GM12864 (cell line): ENCODE measurements at places on chromosomes 2 and 18.
A peak's percentile ranks its signal among the peaks of the same experiment; 100 is the strongest.

DNA sequence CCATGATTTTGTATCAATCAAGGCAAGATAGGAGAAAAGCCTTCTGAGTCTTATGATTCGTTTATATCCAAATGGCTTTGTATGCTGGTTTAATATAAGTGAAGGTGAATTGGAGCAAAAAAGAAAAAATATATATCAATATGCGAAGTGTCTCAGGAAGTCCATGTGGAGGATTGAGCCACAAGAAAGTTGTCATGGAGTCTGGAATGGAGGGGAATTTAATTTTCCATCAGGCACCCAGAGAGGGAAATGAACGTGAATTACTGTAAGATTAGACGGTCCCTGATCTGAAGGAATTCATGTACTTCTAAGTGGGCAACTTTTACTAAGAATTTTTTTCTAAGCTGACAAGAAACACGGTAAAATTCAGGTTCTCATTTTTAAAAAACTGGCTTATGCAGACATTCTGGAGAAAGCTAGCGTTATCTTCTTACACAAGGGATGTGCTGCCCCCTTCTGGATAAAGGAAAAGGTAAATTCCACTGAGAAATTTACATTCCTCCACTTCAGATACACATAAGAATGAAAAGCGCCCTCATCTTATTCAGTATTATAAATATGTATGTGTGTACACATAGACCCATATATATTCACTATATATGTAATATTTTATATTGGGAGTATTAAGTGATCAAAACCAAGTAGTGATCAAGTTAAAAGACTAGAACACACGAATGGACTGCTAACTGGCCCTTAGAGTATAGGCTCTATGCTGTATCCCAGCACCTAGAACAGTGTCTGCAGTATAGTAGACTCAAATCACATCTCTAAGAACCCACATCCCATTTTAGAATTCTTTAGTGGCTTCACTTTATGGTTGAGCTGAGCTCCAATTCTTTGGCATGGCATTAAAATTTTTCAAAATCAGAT, 289.0 kb upstream of the TFPI start:
- peak; percentile 10 for DNase-seq

DNA sequence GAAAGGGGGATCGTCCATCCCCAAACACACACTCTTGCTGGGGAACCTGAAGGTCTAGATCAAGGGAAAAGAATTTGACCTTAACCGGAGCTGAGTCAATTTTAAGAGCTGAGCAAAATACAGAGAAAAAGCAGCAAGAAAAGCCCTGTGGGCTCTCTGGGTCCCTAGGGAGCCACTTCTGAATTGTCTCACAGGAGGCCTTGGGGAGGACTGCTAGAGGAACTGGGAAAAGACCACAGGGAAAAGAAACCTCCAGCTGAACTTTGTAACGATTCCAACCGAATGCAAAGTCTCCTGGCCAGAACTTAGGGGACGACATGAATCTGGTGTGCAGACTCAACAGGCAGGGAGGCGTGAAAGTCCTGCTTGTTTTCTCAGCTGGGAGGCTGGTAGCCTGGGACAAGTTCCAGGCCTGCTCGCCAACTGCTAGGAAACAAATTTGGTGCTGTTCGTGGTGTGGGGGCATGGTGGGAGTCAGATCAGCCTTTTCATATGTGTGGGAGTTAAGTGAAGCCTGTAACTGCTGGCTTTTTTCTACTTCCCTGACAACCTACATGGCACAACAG, 644.6 kb upstream of the CNTNAP5 start:
- no peak for DNase-seq

GRCh38 chr2:105910497-105911238, 166.0 kb downstream of the NCK2 start:
- no peak for DNase-seq

- DNase-seq: no peak
These were observed 166.3 kb downstream of the MYO1B start for GRCh38 chr2:191411472-191411871.

- DNase-seq: no peak
These were observed 44.0 kb downstream of the COLEC12 start for GRCh38 chr18:456361-457139.

- no peak for DNase-seq
These were observed 305.7 kb upstream of the VRK2 start for GRCh38 chr2:57740891-57741290.

DNA sequence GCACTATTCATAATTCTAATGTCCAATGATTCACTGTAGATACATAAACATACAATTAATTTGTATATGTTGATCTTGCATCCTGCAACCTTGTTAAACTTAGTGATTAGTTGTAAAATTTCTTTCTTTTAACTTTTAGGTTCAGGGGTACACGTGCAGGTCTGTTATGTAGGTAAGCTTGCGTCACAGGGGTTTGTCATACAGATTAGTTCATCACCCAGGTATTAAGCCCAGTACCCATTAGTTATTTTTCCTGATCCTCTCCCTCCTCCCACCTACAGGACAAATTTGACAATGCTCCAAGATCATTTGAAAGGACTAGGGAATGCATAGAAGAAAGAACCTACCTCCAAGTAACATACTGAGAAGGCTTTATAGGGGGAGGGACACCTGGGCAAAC, 290.1 kb downstream of the SRBD1 start:
- no peak for DNase-seq

DNA sequence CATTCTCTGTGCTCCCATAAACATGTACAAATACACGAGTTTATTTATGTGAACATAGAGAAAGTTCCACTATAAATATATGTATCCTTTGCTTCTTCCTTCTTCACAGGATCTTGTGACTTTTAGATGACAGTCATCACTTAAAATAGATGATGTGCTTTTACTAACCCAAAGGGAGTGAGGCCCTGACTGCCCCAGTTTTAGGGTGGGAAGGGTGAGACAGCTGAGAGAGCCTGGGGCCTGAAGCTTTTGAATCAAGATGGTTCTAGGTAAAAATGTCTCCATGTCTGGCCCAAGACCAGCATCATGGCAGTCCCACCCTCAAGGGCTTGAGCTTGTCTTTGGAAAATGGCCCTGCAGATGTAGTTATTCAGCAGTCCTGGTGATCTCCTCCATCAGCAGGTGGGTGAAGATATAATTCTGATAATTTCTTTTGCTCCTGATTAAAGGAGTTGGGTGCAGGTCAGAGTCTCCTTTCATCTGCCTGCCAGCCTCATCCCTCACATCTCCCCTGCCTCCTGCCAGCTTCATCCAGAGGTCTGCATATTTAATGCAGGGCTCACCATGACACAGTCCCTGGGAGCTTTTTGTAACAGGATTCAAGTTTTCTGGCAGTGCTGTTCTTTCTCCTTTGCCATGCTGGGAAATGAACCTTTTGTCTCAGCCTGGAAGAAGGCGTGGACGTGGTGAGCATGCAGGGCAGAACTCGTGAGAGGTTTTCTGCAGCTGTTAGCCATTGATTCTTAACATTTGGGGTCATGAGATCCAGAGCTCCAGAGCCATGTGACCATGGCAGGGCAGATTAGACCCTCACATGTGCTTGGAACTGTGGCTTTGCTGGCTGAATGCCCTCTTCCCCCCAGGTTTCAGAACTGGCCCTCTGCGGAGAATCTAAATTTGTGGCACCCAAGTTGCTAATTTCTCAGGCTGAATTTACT, 2.7 kb downstream of the HRH4 start:
- DNase-seq: no peak

GRCh38 chr2:239222706-239223309, 178.0 kb downstream of the HDAC4 start:
- DNase-seq: no peak

GRCh38 chr2:234764372-234764771, 187.4 kb upstream of the SH3BP4 start:
- DNase-seq: no peak

DNA sequence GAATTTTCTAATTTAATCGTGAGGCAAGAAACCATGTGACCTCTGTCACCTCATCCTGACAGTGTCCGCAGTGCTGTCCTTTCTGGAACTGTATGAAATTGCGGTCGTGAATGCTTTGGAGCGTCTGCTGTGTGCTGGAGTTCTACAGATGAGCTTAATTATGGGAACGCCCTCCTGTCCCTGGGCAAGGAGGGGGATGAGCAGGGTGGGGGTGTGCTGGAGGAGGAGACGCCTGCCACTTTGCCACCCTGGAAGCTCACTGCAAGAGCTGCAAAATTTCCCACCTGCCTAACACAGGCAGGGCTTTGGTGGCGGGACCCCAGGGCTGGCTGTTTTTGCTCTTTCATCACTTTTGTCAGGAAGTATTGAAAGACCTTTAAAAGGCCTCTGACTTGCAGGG, 6.5 kb downstream of the LPIN1 start:
- no peak for DNase-seq

GRCh38 chr2:7986431-7986830, 695.4 kb upstream of the ID2 start:
- DNase-seq: no peak

GRCh38 chr2:234304950-234305349, 191.9 kb downstream of the ARL4C start:
- no peak for DNase-seq

DNA sequence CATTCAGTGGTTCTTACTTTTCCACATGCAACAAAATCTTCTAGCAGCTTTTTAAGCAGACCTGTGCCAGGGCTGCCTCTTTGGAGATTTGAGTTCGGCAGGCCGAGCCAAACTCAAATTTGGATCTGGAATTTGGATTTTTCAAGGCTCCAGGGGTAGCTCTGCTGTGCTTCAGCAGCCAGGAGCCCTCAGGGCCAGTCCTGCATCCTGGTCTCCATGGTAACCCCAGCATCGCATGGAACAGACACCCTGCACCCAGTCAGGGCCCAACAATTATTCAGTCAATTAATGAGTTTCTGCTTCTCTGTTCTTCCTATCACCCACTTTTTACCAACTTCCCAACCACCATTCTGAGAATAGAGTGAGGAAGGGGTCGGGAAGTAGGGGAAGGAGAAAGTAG, 30.0 kb downstream of the EN1 start:
- no peak for DNase-seq

DNA sequence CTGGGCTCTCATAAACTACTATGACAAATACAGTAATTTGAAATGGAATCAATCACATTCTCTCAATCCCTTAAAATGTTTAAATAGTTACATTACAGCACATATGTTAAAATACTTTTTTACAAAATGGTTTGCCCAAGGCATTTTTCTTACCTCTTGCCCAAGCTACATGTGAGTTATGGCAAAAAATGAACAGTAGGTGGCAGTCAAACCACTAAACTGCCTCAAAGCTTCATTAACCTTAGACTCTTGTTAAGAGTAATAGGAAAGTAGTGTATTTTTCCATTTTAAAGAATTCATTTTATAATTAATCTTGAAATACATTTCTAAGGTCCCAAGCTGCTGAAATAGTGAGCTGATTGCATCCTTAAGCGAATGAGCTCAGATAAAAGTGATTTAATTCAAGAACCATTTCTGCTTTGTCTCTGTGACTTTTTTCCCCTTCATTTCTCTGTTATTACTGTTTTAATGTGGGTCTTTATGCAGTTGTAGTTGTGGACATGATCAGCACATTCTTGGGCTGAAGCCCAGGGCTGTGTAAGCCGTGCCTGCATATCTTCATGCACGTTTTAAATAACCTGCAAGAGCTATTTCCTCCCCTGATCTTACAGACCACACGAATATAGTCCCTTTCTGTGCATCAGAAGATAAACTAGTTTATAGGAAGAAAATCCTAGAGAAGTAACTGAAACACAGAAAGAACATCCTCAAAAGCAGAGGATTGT, 311.8 kb downstream of the LNPK start:
- peak; percentile 24 for DNase-seq

DNA sequence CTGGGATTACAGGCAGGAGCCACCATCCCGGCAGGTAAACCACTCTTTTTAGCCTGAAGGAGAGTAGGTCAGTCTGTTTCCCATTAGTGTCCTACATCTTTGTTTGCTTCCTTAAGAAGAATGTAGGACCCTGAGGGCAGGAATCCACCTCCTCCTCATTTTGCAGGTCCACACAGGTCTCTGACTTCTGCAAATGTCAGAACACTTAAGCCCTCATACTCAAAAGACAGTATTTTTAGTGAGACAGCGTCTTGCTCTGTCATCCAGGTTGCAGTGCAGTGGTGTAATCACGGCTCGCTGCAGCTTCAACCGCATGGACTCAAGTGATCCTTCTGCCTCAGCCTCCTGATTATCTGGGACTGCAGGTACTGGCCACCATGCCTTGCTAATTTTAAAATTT, 9.3 kb downstream of the PSTPIP2 start:
- no peak for DNase-seq

DNA sequence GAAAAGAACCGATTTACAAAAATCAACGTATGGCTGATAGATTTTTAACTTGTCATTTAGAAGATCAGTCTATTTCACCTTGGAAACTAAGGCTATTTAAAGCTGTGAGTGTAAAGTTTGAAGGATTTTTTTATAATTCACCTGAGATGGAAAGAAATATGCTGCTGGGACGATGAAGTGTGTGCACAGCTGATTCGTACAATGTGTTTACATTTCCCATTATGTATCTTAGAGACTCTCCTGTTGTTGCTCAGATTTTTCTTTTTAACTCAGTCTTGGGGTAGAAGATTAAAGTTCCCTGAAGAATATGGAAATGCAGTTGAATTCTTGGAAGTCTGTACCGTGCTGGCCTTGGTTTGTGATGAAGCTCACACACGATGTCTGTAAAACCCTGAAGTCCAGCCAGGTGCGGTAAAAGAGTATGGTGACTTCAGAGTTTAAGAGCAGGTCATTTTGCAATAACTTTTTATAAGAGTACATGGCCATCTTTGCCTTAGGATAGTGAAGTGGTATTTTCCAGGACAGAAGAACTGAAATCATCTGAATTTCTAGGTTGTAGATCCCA, 250.1 kb downstream of the PRKCE start:
- DNase-seq: no peak

GRCh38 chr18:35028536-35028935, 12.7 kb upstream of the MAPRE2 start:
- no peak for DNase-seq

DNA sequence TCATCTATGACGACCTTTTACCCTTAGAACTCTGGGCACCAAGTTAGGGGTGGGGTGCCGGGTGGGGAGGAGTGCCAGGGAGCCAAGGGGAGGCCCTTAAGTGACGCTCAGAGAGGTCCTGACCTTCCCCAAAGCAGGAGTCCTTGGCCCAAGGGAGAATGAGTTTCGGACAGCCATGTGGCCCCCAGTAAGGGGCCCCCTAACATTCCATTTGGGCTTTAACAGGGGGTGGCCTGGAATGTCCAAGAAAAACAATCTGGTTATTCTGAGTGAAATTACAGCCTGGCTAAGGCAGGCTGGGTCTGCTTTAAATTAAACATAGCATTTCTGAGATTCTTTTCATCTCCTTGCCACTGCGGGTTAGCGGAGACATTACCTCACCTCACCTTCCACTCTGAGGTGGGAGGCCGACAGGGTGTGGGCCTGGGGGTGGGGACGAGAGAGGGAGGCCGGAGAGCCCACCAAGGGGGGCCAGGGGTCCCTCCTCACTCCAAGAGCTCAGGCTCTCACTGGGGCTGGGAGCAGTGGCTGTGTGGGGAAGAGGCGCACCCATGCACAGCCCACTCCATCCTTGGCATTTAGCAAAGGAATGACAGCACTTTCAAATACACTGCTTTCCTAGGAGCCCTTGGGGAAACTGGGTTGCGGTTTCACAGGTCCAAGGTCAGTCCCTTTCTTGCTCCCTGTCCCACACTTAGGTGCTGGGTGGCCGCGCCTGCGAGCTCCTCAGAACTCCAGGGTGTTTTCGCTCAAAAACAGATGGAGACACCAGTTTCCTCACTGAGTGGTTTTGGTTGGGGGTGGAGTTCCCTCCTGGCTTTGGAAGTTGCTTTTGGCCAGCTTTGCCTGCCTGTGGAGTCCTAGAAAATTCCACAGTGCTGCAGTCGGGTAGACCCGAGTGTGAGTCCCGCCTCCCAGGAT, 107.4 kb downstream of the POLR1A start:
- DNase-seq: no peak

GRCh38 chr2:58039170-58039611, 7.4 kb upstream of the VRK2 start:
- DNase-seq: no peak

- no peak for DNase-seq
These were observed 420.0 kb downstream of the ZEB2 start for GRCh38 chr2:144099780-144100377.
